ENCODE measurements at places on chromosomes 13 and 19. TPM values are rescaled to one million over a fixed set of nuclear protein-coding genes. Genes with fewer than 3 reads are reported as not detected.
A peak's percentile ranks its signal among the peaks of the same experiment; 100 is the strongest.

DNA sequence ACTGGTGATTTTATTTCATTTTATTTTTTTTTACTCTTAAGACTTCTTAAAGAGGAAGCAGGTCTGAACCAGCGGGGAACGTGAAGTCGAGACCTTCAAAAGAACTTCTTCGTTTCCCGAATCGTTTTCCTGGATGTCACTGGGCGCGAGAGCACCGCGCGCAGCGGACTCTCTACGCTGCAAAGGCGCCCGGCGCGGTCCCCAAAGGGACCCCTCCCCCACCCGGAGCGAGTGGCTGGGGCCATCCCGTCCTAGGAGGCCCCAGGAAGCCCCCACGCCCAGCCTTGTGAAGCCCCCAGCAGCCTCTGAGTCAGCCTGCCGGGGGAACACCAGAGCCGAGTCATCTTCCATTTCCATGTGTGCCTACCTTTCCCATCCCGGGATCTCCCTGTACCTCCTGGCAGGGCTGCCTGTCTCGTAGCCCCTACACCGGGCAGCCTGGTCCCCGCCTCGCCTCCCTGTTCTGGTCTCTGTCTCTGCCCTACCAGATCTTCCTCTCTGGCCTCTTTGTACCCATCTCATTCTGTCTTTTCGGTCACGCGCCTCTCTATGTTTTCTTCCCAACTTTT is 608 bp downstream of the CD70 start:
- DNase-seq: no peak

- DNase-seq: peak; percentile 82
Measured at GRCh38 chr13:114110091-114110829, 22.2 kb downstream of the RASA3 start.

- no peak for DNase-seq
Measured at GRCh38 chr13:66553391-66553790, 676.7 kb downstream of the PCDH9 start.

DNA sequence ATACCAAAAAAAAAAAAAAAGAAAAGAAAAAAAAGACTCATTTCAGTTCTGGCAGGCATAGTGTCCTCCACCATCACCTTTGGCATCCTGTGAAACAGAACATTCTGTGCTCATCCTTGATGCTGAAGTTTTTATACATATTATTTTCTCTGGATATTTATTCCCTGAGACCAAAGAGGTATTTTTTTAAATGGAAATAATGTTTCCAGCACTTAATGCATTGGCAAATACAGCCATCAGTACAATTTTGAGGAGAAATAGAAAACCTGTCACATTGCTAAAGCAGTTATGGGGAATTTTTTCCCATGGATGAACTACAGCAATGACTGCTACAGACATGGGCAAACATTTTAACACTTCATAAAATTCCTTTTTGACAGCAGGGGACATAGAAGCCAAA is 312.4 kb downstream of the DNAJC15 start:
- DNase-seq: no peak

GRCh38 chr13:21326155-21327031 is 132.7 kb downstream of the ZDHHC20 start:
- DNase-seq: no peak

DNA sequence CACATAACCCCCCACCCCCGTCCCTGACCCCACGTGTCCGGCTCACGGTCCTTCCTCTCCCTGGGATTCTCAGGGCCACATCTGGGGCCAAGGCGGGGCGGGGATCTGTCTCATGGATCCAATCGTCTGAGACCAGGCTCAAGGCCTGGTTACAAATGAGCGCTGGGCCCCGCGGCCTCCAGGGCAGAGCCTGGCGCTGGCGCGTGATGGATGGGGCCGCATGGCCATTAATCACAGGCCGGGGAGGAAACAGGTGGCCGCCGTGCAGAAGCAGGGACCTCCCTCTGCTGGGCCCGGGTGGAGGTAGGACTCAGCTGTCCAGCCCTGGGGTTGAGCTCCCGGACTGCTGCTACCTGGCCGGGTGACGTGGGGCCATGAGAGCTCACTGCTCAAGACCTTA is 5.8 kb upstream of the TLE5 start:
- DNase-seq: peak; percentile 21

DNA sequence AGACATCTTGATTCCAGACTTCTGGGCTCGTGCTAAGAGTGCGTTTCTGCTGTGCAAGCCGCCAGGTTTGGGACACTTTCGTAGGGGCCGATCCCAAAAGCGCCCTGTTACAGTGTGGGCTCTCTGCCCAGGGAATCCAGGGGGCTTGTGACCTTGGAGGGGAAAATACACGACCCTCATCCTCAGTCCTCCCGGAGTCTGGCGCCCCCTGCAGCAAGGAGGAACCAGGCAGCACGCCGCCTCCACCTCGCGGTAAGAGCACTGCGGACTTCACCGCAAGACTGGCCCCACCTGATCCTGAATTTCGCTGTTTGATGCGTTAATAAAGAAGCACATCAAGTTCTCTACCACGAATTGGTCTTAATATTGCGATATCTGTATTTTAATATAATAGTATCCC is 5.2 kb downstream of the POLRMT start:
- no peak for DNase-seq

GRCh38 chr13:72258340-72258981 is 391.5 kb upstream of the DACH1 start:
- peak; percentile 57 for DNase-seq

DNA sequence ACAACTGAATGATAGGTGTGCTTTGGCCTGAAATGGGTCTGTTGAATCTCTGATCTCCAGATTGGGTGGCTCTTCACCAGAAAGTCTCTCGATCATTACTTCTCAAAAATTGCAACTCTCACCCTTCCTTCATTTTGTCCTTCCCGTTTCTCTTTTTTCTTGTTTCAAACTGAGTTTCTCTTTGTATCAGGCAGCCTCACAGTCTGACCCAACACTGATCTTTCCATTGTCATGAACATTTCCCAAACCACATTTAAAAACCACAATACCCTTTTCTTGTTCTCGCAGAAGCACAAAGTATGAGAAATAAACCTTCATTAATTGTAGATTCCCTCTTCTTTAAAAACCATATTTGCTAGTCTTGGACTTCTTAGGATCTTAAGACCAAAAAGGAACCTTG is 33.6 kb upstream of the HMGB1 start:
- no peak for DNase-seq

The PRKD2 gene
- 9.6 TPM for total RNA-seq

The RAB4B gene
- 13.3 TPM for total RNA-seq

The ACER1 gene
- total RNA-seq: not detected

The SIGLEC8 gene
- 0.08 TPM for total RNA-seq

The ZFP36 gene
- 48.7 TPM for total RNA-seq

The CACNA1A gene
- 0.41 TPM for total RNA-seq

The DUS3L gene
- 11.8 TPM for total RNA-seq

The SCEL gene
- not detected for total RNA-seq

The HSD17B14 gene
- total RNA-seq: 1.0 TPM

The ZNF578 gene
- total RNA-seq: 1.6 TPM

The CHST8 gene
- total RNA-seq: 0.27 TPM

The PSG1 gene
- not detected for total RNA-seq

The FBXO17 gene
- 2.3 TPM for total RNA-seq
